ENCODE measurements at places on chromosomes 13 and 19. TPM values are rescaled to one million over a fixed set of nuclear protein-coding genes. Genes with fewer than 3 reads are reported as not detected.

DNA sequence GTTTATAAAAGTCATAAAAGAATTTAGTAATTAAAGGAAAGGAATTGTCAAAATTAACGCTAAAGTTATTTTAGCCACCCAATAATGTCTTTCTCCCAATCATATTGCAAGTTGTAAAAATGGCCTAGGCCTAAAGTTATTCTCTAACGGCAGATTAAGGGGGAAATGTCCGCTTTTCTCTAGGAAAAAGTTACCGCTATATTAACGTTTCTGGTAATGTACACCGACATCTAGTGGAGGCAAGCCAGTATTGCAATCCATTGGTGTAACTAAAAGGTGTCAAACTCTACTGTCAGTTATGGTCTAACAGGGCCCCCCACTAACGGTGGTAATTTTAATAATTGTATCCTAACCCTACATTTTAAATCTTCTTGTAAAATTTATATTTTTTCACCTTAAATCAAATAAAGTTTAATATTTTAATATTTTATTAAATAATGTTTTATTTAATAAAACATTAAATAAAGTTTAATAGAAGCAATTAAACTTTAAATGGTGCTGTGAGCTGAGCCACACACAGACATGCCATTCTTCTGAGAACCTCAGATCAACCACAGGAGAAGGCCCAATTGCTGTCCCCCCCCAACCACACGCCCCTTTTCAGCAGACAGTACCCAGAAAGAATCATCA, 35.9 kb upstream of the ZSCAN5A start:
- no peak for DNase-seq

PGLYRP2 gene
- not detected for total RNA-seq

DNA sequence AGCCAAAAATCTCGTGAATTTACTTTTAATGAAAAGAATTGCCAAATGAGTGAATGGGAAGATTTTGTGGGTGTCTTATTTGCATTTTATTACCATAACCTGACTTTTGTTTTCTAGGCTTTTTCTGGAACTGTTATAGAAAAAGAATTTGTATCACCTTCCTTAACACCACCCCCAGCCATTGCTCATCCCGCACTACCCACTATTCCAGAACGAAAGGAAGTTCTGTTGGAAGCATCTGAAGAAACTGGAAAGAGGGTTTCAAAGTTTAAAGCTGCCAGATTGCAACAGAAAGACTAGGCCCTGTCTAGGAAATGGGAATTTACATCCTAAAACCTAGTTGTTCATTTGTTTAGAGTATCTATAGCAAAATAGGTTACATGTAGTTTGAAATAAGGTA, 72.7 kb downstream of the URI1 start:
- DNase-seq = no peak

- no peak for DNase-seq
These were observed 23.1 kb downstream of the FLT3 start for GRCh38 chr13:28077231-28077630.

GRCh38 chr19:46022431-46023310, at the start of gene PGLYRP1:
Gene PGLYRP1, minus strand, starts transcription at chr19:46023053. Its CDS starts 32 bp downstream, at chr19:46023021.
- no peak for DNase-seq

DNA sequence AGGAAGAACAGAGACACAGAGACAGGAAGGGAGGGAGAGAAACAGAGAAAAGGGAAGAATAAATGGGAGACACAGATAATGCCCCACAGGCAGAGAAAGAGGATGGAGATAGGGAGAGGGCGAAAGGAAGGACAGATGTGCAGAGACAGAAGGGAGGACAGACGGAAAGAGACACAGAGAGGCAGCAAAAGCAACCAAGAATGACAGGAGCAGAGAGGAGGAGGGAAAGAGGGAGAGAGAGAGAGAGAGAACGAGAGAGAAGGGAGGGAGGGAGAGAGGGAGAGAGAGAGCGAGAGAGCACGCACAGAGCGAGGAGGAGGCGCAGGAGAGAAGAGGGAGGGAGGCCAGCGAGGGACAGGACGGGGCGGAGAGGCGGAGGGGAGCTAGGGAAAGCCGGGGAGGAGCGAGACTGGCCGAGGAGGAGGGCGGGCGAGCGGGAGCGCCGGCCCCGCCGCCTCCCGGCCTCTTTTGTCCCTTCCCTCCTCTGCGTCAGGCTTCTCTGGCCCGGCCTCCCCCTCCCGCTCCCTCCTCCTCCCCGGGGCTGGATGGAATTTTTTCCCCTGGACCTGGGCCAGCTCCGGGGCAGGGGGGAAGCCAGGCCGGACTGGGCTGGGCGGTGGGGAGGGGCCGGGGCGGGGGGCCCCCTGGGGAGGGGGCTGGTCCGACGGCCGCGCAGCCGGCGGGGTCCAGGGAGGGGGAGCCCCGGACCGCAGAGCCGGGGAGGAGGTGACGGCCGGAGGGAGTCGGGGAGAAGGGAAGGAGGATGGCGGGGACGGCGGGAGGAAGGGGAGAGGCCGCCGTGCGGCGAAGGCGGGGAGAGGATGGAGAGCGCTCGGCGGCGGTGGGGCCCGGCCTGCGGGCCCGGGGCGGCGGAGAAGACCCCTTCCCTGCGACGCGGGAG, 4.2 kb upstream of the SPACA6 start:
- peak; percentile 35 for DNase-seq

GRCh38 chr13:25247360-25247759, 39.9 kb downstream of the MTMR6 start:
- DNase-seq = no peak

DNA sequence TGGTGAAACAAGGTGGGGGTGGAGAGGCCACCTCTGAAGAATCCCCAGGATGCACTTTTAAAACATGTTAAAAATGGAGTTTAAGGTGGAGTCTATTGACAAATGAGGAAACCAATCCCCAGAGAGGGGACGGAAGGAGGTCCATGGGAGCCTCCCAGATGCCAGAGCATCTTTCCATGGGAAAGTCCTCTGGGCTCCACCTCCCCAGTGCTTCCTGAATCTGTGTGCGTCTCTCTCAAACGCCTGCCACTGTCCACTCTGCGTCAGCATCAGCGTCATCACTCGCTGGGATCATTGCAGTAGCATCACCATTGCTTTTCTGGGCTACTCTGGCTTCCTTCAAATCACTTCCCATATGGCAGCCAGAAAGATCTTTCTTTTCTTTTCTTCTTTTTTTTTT, 6.2 kb downstream of the GPR4 start:
- no peak for DNase-seq

- no peak for DNase-seq
These were observed 22.6 kb downstream of the THSD1 start for GRCh38 chr13:52383366-52383765.

ZNF418 gene
- 6.2 TPM for total RNA-seq

PCDH8 gene
- total RNA-seq = not detected

GRCh38 chr13:41668130-41668757, 210.9 kb downstream of the RGCC start:
- peak; percentile 71 for DNase-seq

DNA sequence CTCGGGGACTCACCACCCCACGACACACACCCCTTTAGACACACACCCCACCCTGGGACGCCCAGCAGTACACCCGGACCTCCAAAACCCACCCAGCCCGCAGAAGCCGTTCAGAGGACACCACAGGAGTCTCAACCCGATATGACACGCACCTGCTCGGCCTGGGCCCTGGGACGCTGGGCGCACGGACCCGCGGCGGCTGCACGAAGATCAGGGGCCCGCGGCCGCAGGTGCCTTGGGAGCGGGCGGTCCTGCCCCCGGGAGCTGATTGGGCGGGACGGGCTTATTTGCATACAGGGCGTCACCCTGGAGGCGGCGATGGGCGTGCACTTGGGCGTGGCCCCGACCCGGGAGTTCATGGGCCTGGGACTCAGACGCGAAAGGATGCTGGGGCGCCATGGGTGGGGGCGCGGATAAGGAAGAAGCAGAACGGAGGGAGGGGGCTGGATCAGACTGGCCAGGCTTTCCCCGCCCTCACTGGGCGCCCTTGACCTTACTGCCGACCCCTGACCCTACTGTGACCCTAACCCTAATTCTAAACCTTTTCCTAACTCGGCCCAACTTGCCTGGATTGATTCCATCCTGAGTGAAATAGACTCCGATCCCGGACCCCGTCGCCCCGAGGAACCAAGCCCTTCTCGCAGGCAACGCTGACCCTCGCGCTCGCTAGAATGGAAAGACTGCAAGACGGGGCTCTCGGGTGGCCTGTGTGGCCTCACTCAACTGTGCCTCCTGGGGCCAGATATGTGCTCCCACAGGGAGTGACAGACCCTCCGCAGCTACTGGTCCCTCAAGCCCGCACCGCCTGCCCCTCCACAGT, at the start of gene MEF2B:
TSS of gene MEF2B (minus strand) at position 211 of the 820 bp plus-strand sequence. CDS start 19,528 bp downstream, outside the sequence.
- DNase-seq = peak; percentile 56

- no peak for DNase-seq
These were observed 106.2 kb downstream of the VWA8 start for GRCh38 chr13:41854758-41855157.

GRCh38 chr19:4911786-4912672, 2.7 kb downstream of the UHRF1 start:
- peak; percentile 40 for DNase-seq

DNA sequence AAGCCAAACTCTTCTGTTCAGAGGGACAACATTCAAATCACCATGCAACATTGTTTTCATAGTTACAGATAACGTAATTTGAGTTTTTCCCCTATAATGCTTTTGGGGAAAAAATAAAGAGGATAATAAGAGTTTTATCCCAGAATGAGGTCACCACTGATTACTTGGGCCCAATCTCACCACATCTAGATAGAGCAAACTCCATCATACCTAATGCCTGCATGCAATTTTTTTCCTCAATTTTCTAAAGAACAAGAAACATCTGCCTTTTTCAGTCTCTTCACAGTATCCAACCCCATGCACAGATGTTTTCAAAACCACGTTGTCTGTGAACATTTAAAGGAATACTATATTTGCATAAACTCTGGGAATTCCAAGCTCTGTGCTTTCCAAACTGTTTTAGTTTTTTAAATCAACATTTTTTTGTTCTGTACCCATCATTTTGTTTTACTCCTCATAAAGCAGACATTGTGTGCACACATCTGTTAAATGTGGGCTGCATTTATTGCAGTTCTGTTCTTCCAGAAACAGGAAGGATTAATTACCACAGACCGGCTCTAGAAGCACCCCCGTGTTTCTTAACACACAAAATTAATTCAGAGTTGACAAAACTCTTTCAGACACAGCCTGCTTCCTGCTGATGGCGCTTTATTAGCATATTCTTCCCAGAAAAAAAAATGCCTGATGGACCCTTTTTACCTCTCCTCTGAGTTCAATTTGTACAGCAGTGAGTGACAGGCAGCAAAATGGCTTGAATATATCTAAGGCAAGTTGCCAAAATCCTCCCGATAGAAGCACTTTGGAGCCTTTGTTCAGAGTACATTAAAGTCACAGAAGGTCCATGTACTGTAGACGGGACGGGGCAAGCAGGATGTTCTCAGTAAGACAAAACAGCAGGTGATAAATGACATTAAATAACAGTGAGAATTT, 1171.9 kb downstream of the EFNB2 start:
- DNase-seq = no peak

GRCh38 chr13:112852392-112852791, 116.6 kb upstream of the MCF2L start:
- no peak for DNase-seq

TGFBR3L gene
- 4.4 TPM for total RNA-seq

- DNase-seq = peak; percentile 91
These were observed at the start of gene ZNF850 for GRCh38 chr19:36772311-36773222. Gene ZNF850, minus strand, starts transcription at chr19:36772807. Its CDS starts 10,201 bp downstream, at chr19:36762606.

DNA sequence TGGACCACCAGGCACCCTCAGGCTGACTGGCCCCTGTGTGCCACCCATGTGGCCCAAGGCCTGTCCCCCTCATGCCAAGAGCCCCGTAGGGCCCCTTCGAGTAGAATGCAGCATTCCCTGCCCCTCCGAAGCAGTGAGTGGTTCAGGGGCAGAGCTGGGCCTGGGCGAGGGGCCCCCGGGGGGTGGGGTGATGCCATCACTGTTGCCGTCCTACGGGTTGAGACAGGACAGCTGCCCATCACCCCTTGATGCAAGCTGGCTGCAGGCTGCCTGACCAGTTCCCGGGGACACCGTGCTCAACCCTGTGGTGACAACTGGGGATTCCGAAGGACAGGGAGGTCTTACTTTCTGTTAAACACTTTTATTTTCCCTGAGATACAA, 4.7 kb downstream of the SBNO2 start:
- no peak for DNase-seq

SIAH3 gene
- total RNA-seq = not detected

GRCh38 chr13:100646030-100646673, 28.4 kb downstream of the TMTC4 start:
- no peak for DNase-seq

GRCh38 chr13:32232263-32232662, 82.9 kb downstream of the ZAR1L start:
- DNase-seq = no peak

CCL25 gene
- 0.28 TPM for total RNA-seq

FFAR3 gene
- not detected for total RNA-seq

GRCh38 chr19:19745496-19746285, 12.8 kb upstream of the ZNF14 start:
- no peak for DNase-seq

DNA sequence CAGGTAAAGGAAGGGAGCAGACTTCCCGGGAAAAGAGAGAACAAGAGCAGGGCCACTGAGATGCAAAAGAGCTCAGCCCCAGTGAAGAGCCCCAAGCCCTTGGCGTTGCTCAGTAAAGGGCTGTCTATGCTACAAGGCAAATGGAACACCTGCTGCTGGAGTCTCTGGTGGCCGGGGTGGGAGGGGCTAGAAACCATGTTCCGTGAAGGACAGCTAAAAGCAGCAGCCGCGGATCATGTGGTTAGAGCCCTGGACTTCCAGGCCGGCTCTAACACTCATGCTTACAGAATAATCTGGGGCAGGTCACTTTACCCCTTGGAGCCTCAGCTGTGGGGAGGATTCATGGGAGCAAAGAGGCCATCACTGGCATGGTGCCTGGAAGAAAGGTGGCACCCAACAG, 17.8 kb downstream of the POU2F2 start:
- DNase-seq = no peak

LRG1 gene
- 1.8 TPM for total RNA-seq

GRCh38 chr19:55386493-55386971, 800 bp downstream of the RPL28 start:
- DNase-seq = no peak

LHFPL6 gene
- not detected for total RNA-seq

PRR20E gene
- not detected for total RNA-seq

FGF21 gene
- total RNA-seq = not detected

TNFSF9 gene
- 3.3 TPM for total RNA-seq
